ENCODE measurements at places on chromosomes 11 and 22. TPM values are rescaled to one million over a fixed set of nuclear protein-coding genes. Genes with fewer than 3 reads are reported as not detected.
A peak's percentile ranks its signal among the peaks of the same experiment; 100 is the strongest.

The ELFN2 gene
- polyA plus RNA-seq = 0.16 TPM

- peak; percentile 74 for DNase-seq
- H3K4me3 ChIP-seq = peak overlapping the region; percentile 87
- H3K27ac ChIP-seq = peak overlapping the region; percentile 84
- H3K36me3 ChIP-seq = no peaks in the 10 kb centered on the region
- no peaks in the 10 kb centered on the region for H3K27me3 ChIP-seq
Measured at GRCh38 chr11:64809781-64810241, 540 bp downstream of the MEN1 start.

- H3K4me3 ChIP-seq = no peak overlapping the region
- no peaks in the 10 kb centered on the region for H3K36me3 ChIP-seq
- no peaks in the 10 kb centered on the region for H3K27me3 ChIP-seq
- DNase-seq = no peak
- no peak overlapping the region for H3K27ac ChIP-seq
Measured at GRCh38 chr11:116690611-116691010, 82.2 kb downstream of the BUD13 start.

The DNAJB13 gene
- 0.12 TPM for polyA plus RNA-seq

GRCh38 chr22:45426387-45426786, 12.9 kb downstream of the RIBC2 start:
- H3K36me3 ChIP-seq = no peaks in the 10 kb centered on the region
- H3K27ac ChIP-seq = no peak overlapping the region
- H3K27me3 ChIP-seq = no peaks in the 10 kb centered on the region
- H3K4me1 ChIP-seq = no peaks in the 10 kb centered on the region

- DNase-seq = no peak
- H3K4me1 ChIP-seq = peaks cover 9% of the 10 kb centered on the region
- no peaks in the 10 kb centered on the region for H3K36me3 ChIP-seq
- no peaks in the 10 kb centered on the region for H3K27me3 ChIP-seq
Measured at GRCh38 chr11:76626266-76626665, 44.3 kb downstream of the LRRC32 start.

The OR4C5 gene
- polyA plus RNA-seq = not detected

- no peak overlapping the region for H3K4me3 ChIP-seq
- DNase-seq = peak; percentile 67
- H3K4me1 ChIP-seq = peaks cover 4% of the 10 kb centered on the region
Measured at GRCh38 chr11:46465683-46466082, 74.1 kb upstream of the CHRM4 start.

DNA sequence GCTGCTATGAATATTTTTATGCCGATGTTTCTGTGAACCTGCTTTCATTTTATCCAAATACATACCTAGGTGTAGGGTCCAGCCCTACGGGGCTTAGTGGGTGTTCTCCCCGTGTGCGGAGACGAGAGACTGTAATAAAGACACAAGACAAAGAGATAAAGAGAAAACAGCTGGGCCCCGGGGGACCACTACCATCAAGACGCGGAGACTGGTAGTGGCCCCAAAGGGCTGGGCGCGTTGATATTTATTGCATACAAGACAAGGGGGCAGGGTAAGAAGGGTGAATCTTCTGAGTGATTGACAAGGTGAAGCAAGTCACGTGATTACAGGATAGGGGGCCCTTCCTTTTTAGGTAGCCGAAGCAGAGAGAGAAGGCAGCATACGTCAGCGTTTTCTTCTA, 920.1 kb downstream of the BRD1 start:
- no peaks in the 10 kb centered on the region for H3K36me3 ChIP-seq
- no peaks in the 10 kb centered on the region for H3K27me3 ChIP-seq
- H3K4me1 ChIP-seq = no peaks in the 10 kb centered on the region
- no peak overlapping the region for H3K27ac ChIP-seq
- no peak overlapping the region for H3K4me3 ChIP-seq
- DNase-seq = no peak

DNA sequence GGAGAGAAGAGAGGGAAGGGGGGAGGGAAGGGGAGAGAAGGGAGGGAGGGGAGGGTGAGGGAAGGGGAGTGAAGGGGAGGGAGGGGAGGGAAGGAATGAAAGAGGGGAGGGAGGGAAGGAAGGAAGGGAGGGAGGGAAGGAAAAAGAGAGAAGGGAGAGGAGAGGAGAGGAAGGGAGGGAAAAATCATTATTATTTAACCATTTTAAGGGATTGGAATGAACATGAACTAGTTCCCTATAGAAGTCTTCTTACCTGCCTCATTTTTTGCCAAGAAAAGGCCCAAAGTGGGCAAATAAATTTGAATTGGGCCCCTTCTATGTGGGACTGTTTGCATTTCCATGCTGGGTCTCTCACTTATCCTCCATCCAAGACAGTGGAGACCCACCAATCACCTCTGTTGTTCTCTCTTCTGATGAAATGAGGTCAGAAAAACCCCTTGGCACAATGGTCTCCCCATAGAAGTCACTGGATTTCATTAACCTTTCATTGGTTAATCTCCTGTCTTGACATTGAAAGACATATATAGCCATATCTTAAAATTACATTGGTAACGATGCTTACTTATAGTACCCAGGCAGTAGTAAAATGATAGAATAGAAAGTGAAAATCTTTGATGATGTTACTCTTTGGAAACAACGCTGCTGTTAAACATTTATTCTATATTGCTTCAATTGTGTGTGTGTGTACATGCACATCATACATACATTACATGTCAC, 80.1 kb upstream of the ASPHD2 start:
- H3K4me1 ChIP-seq = no peaks in the 10 kb centered on the region
- no peak overlapping the region for H3K4me3 ChIP-seq
- no peak for DNase-seq
- no peak overlapping the region for H3K27ac ChIP-seq
- no peaks in the 10 kb centered on the region for H3K27me3 ChIP-seq

DNA sequence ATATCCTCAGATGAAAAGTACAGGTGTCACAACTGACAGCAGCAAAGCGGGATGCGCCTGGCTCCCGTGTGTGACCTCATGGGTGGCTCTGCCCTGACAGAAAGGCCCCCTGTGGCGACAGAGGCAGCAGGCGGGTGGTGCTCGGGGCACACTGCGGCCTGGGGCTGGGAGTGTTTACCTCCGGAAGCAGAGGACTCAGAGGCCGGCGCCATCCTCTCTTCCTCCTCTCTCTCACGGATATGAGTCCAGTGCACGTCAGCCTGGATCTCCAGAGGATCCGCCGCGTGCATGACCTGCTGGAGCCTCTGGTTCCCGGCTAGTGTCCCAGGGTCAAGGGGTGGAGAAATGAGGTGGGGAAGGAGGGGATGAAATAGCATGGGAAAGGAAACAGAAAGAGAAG, 53.2 kb upstream of the BID start:
- H3K36me3 ChIP-seq = peaks cover 89% of the 10 kb centered on the region
- no peak overlapping the region for H3K27ac ChIP-seq
- no peaks in the 10 kb centered on the region for H3K4me1 ChIP-seq
- DNase-seq = no peak
- no peaks in the 10 kb centered on the region for H3K27me3 ChIP-seq
- no peak overlapping the region for H3K4me3 ChIP-seq

GRCh38 chr11:12321217-12321937, 56.0 kb upstream of the PARVA start:
- no peaks in the 10 kb centered on the region for H3K36me3 ChIP-seq
- no peak for DNase-seq
- H3K27ac ChIP-seq = no peak overlapping the region
- no peak overlapping the region for H3K4me3 ChIP-seq

DNA sequence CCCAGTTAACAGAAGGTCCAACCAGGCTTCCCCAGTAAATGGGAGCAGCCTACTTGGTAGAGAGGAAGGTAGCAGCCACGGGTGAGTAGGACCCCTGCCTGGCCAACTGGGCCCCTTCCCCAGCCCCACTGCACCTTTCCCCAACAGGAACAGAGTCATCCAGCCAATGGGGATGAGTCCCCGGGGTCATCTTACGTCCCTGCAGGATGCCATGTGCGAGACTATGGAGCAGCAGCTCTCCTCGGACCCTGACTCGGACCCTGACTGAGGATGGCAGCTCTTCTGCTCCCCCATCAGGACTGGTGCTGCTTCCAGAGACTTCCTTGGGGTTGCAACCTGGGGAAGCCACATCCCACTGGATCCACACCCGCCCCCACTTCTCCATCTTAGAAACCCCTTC, 6.6 kb downstream of the RIC8A start:
- peaks cover 2% of the 10 kb centered on the region for H3K4me1 ChIP-seq
- H3K36me3 ChIP-seq = peaks cover 19% of the 10 kb centered on the region

DNA sequence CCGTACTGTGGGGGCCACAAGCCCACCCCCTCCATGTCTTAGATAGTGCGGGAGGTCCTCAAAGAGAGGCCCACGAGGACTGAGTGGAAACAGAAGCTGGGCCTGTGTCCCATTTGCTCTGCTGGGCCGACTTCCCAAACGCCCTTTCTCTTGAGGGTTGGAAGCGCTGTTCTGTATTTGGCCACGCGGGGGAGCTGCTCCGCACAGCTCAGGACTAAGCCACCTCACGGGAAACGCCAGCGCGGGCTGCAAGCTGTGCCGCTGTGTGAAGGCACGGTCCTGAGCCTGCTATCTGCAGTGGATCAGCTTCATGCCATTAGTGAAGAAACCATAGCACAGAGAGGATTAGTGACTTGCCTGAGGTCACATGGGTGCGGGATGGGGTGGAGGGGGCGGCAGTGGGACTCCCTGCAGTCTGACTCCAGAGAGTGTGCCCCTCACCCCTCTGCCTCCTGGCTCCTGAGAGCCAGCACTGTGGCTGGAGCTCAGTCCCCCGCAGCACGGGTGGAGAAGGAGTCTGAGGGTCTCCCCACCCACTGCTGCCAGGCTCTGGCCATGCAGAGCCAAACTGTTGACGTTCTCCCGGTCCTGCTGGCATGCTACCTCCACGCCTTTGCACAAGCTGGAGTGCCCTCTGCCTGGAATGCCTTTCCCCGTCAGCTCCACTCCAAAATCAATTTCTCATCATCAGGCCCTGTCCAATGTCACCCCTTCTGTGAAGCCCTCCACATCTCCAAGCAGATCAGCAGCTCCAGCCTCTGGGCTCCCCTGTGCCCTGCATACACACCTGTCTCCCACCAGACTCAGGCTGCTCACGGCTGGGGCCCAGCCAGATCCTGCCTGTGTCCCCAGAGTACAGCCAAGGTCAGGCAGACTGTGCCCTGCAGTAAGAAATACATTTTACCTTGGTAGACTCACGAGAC, 51.5 kb upstream of the LRRC32 start:
- no peaks in the 10 kb centered on the region for H3K4me1 ChIP-seq
- no peak overlapping the region for H3K27ac ChIP-seq
- no peak overlapping the region for H3K4me3 ChIP-seq
- DNase-seq = peak; percentile 88
- peaks cover 14% of the 10 kb centered on the region for H3K27me3 ChIP-seq

- H3K36me3 ChIP-seq = no peaks in the 10 kb centered on the region
- no peak overlapping the region for H3K4me3 ChIP-seq
- no peak overlapping the region for H3K27ac ChIP-seq
- H3K4me1 ChIP-seq = no peaks in the 10 kb centered on the region
- H3K27me3 ChIP-seq = no peaks in the 10 kb centered on the region
Measured at GRCh38 chr11:73259406-73260126, 12.6 kb upstream of the P2RY6 start.

GRCh38 chr11:72597721-72598120, 76.5 kb downstream of the PDE2A start:
- H3K4me1 ChIP-seq = no peaks in the 10 kb centered on the region
- peaks cover 50% of the 10 kb centered on the region for H3K27me3 ChIP-seq
- DNase-seq = no peak
- no peak overlapping the region for H3K4me3 ChIP-seq
- H3K36me3 ChIP-seq = no peaks in the 10 kb centered on the region
- no peak overlapping the region for H3K27ac ChIP-seq

GRCh38 chr11:47480762-47481161, 31.8 kb upstream of the RAPSN start:
- DNase-seq = no peak
- H3K4me3 ChIP-seq = no peak overlapping the region
- H3K27me3 ChIP-seq = no peaks in the 10 kb centered on the region
- no peaks in the 10 kb centered on the region for H3K4me1 ChIP-seq

- no peak for DNase-seq
- H3K4me1 ChIP-seq = no peaks in the 10 kb centered on the region
- H3K4me3 ChIP-seq = no peak overlapping the region
- no peaks in the 10 kb centered on the region for H3K27me3 ChIP-seq
- H3K27ac ChIP-seq = no peak overlapping the region
Measured at GRCh38 chr11:130052567-130052966, 17.1 kb upstream of the APLP2 start.

The TUB gene
- polyA plus RNA-seq = not detected

DNA sequence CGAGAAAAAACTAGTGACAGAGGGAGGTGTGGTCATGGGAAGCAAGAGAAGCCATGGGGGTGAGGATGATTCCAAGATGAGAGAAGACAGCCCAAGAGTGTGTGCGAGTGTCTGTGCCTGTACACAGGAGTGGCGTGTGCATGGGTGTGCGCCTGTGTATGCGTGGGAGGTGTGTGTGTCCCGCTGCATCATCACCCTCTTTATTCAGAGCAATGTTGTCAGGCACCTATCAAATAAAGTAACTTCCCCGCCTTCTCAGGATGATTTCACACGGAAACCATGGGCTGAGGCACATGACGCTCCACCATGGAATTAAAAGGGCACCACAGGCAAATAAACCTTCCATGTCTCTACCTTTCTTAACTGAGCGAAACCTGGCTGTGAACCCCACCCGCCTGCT, 24.6 kb downstream of the MS4A10 start:
- H3K27ac ChIP-seq = no peak overlapping the region
- no peaks in the 10 kb centered on the region for H3K27me3 ChIP-seq
- H3K4me3 ChIP-seq = no peak overlapping the region

DNA sequence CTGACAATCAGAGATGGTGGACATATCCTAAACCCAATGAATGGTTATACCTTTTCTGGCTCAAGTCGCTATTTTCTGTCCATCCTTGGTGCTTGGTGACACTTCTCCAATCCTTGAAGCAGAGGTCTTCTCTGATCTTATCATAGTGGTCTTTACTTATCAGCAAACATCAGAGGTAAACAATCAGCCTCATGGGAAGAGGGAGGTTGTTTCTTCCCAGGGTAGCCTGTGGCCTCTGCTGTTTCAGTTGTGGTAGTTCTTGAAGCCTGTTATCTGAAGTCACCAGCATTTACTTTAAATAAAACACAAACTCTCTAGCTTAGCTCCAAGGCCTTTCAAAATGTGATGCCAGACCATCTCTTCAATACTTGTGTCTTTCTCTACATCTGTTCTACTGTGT, 66.7 kb downstream of the RRM1 start:
- H3K27ac ChIP-seq = no peak overlapping the region
- no peaks in the 10 kb centered on the region for H3K36me3 ChIP-seq
- no peak overlapping the region for H3K4me3 ChIP-seq

The VSIG10L2 gene
- polyA plus RNA-seq = not detected

DNA sequence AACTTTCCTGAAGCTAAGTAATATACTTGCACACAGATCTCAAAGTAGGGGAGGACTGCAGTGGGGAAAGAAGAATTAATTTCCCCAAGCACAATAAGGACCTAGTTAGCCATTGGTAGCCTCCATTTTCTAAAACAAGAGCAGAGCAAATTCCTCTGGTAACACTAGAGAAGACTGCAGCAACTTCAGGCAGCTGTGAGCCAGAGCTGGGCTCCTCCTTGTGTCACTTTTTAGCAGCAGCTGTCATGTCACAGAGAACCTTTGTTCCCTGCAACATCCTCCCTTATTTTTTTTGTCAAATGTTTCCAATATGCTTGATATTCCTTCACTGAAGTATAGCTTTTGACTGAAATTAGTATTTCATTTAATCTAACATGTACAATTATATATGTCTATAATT, 54.4 kb downstream of the RRAS2 start:
- H3K4me3 ChIP-seq = no peak overlapping the region
- H3K36me3 ChIP-seq = no peaks in the 10 kb centered on the region
- peaks cover 2% of the 10 kb centered on the region for H3K4me1 ChIP-seq
- DNase-seq = no peak

- no peaks in the 10 kb centered on the region for H3K4me1 ChIP-seq
- no peaks in the 10 kb centered on the region for H3K27me3 ChIP-seq
- no peak overlapping the region for H3K4me3 ChIP-seq
- H3K36me3 ChIP-seq = no peaks in the 10 kb centered on the region
- no peak overlapping the region for H3K27ac ChIP-seq
Measured at GRCh38 chr11:86795511-86795910, 4.8 kb upstream of the PRSS23 start.

Measured in small intestine (tissue), 16 donors.